Stomach (tissue), 19 donors: ENCODE measurements at places on chromosomes 1 and 21. TPM values are rescaled to one million over a fixed set of nuclear protein-coding genes. Genes with fewer than 3 reads are reported as not detected.

Gene HMCN1
- 1.2 TPM for total RNA-seq

Gene LCE3D
- total RNA-seq, result not detected

Gene NTMT2
- total RNA-seq, result not detected

Gene MECR
- 10.4 TPM for total RNA-seq

Gene ST6GALNAC5
- 22.0 TPM for total RNA-seq

Gene RGS1
- total RNA-seq, result 2.6 TPM

Gene VANGL2
- 7.4 TPM for total RNA-seq

DNA sequence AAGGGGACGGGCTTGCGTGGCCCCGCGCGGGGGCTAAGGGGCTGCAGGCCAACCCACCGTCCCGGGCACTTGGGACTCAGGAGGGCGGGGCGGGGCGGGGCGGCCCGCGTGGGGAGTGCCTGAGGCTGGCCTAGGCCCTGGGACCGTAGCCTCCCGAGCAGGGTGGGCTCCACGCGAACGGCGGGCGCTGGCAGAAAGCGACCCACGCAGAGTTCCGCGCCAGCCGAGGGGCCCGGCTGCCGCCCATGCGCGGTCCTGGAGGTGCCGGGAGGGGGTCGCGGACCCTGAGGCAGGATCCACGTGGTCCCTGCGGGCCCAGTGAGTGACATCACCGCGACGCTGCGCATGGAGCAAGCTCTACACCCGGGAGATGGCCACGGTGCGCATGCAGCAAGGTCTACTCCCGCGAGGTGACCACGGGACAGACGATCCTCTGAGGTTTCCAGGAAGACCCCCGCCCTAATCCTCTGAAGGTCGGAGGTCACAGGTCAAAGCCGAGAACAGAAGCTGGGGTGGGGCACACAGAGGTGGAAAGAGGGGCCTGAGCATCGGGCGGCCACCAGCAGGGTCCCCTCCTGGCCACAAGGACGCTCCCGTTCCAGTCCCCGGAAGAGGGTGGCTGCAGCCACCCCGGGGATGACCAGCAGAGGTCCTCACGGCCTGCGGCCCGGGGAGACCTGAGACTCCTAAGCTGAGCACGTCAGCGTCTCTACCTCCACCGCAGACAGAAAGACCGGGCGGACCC is 13.5 kb upstream of the SLC19A1 start:
- DNase-seq, result peak; percentile 96

DNA sequence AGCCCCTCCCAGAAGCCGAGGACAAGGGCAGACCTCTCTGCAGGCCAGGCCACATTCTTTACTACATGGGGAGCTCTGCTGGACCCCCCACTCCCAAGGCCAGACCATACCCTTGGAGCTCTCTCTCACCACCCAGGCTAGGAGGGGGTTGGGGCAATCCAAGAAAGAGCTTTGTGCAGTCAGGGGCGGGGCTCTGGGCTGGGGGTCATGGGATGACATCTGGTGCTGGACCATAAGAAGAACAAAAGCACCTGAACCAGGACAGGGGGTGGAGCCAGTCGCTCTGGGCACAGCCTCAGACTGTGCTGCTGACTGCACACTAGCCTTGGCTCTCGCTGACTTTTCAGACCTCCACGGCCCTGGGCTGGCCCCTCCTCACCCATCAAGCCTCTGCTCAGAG is 23.1 kb upstream of the AJAP1 start:
- DNase-seq, result no peak

DNA sequence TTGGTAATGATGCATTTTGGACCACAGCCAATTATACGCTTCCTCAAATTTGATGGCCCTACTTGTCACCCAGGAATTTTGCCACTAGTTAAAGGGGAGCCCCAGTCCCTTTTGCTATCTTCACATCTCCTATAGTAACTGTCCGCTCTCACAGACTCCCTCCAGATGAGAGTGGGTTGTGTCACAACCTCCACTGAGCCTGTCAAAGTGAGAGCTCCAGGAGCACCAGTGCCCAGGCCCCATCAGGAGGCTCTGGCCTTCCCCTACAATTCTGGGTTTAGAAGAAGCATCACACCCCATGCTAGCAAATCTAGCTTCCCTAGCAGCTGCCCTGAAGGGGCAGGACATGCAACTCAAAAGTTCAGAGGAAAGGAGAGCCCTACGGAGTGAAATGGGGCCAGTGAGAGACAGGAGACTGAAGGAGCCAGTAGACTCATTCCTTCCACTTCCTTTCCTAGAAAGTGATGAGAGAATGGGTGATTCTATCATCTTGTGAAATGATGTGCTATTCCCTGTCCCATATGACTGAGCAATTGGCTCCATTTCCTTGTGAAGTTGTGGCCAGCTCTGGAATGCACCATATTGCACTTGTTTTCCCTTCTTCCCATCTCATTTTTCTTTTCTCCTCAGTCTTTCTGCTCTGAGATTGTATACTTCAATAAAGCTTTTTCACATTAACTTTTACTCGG is 541.3 kb downstream of the DPYD start:
- DNase-seq, result no peak

DNA sequence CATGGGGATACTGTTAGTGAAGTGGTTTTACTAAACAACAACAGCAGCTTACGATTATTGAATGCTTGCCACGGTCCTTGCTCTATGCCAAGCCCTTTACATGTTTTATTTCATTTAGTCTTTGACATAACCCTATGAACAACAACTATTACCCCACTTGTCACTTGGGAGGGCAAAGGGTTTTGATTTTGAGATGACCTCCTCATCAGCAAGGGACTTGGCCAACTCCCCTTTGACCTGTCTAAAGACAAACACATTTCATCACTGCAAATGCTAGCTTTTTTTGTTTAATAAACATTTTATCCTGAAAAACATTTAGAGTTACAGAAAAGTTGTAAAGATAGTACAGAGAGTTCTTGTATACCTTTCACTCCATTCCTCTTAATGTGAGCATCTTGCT is 152.5 kb upstream of the WNT4 start:
- no peak for DNase-seq

GRCh38 chr1:29385966-29386365 is 149.6 kb downstream of the PTPRU start:
- peak; percentile 38 for DNase-seq

GRCh38 chr1:244319283-244320132 is 132.2 kb downstream of the ADSS2 start:
- no peak for DNase-seq

DNA sequence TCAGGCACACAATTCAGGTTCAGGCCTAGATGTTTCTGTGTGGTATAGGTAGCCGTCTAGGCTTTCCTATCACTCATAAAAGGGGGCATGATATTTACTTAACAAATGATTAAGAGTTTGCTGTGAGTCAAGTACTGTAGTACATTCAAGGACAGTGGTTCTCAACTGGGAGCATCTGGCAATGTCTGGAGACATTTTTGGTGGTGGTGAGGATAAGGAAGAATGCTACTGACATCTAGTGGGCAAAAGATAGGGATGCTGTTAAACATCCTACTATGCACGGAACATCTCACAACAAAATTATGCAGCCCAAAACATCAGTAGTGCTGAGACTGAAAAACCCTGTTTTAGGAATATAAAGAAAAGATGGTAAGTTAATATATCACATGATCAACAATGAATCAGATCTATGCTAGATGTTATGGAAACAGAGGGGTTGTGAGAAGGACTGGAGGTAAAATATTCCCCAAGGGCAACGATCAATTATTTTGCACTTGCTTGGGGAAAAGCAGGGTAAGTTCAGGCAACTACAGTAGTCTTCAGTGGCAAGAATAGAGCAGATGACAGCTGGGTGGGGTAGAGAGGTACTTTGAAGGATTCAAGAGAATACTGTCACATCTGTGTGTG is 4.9 kb downstream of the DNTTIP2 start:
- DNase-seq, result peak; percentile 50

DNA sequence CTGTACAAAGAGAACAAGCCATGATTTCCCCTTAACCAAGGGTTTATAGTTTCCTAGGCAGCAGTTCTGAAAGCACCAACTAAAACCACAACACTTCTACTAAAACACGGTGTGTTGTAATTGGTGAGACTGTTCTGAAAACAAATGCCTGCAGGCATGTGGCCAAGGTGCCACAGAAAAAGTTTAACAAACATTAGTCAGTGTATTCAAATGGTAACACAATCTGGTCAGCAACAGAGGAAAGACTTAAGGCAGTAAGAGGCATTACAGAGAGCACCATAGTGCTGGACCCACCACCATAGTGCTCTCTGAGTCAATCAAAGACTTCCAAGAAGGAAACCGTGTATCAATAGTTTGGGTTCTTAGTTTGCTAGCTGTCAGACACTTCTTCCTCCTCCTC is 16.7 kb downstream of the SNIP1 start:
- peak; percentile 43 for DNase-seq

GRCh38 chr1:154730259-154730658 is 122.3 kb upstream of the ADAR start:
- DNase-seq, result peak; percentile 87

DNA sequence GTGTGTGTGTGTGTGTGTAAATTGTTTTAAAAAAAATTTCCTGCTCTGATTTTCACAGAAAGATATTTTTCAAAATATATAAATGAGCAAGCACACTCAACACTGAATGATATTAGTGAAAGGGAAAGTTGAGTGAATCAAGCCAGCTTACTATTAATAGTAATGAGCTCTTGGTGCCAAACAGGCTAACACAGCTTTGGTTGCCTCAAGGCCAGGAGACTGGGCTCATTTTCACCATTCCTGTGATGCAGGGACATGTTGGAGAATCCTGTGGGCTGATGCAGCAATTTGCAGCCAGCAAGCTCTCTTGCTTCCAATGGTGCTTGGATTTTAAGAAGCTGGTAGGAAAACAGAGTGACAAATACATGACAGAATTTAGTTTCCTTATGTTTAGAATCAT is 30.2 kb downstream of the PLA2G4A start:
- DNase-seq, result no peak

- DNase-seq, result peak; percentile 35
These were observed 84.1 kb downstream of the GPR88 start for GRCh38 chr1:100622037-100622436.

DNA sequence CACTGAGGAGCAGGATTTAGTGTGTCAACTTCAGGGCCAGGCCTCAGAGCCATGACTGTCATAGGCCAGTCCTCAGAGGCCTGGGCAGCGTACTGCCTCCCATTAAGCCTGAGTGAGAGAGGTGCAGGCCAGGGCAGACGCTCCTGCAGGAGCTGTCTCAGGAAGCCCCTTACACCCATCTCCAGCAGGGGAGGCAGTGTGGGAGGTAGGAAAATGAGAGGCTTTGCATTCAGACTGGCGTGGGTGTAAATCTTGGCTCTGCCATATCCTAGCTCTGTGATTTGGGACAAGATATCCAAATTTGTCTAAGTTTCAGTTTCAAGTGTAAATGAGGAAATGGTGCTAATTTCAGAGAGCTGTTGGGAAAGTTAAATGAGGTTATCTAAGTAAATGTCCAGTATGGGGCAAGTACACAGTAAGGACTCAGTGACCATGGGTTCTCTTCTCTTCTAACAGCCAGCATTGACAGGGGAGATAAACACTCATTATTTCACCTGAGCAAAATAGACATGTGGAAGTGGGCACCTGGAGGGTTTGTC is 184.1 kb downstream of the ZSCAN20 start:
- no peak for DNase-seq

GRCh38 chr1:16965486-16966067 is 14.8 kb downstream of the MFAP2 start:
- DNase-seq, result no peak

- peak; percentile 92 for DNase-seq
These were observed 157.7 kb downstream of the TOMM20 start for GRCh38 chr1:234970731-234971476.

DNA sequence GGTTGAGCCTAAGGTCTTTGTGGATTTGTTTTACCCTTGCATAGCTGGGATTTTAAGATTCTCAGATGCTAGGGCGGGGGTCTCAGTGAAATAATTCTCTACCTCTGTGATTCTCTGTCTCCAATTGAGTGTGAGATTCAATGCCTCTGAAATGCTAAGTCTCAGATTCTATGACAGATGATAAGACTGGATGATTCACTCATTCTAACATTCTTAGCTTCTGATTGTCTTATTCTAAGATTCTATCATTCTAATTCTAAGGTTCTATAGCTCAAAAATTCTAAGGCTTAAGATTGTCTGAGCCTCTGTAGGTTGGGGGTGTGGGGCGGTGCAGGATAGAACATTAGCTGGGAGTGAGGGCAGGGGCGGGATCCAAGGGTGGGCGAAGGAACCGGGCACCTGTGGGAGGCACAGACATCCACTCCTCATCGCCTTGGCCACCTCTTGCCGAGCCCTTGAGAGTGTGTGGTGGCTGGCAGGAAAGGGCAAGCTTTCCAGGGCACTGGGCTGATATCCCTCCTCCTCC is 29.5 kb downstream of the ADGRB2 start:
- DNase-seq, result no peak

DNA sequence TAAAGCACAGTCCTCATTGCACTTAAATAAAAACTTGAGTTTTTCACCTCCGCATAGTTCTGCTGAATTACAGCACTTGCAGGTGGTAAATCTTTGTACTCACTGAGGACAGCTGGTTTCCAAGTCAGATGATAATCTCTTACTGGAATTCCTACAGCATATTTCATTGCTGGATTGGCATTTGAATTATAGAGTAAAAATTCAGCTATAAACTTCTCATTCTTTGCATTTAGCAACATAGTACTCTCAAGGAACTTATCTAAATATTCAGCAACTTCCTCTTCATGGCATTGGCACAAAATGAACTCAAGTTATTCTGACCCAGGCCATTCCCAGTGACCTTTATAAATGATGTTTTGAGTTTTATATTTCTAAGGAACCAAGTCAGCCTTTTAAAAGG is 23.4 kb downstream of the GORAB start:
- no peak for DNase-seq

DNA sequence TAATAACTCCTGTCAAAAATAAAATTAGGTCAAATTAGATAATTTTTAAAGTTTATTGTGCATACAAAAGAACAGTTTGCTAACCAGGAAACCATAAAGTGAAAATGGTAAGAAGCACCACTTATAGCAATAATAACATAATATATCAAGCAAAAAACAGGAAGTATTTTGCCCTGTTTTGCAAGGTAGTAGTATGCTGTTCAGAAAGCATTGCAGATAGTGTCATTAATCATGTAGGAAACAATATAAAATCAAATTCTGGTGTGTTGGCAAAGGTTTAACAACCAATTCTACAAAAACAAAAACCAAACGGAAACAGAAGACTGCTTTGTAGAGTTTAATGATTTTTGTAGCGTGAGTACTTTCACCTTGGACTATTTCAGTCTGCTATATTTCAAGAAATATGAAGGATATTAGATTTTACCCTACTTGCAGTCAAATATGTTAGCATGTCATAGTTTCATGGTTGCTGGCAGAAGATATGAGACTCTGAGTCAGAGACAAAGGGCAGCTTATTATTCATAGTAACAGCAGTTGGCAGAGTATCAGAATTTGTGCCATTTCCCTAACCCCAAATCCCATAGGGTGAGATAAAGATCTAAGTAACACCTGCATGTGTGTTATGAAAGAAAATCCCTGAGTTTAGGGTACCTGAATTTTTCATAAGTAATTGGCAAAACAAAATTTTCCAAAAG is 729.0 kb upstream of the BRINP3 start:
- DNase-seq, result no peak

DNA sequence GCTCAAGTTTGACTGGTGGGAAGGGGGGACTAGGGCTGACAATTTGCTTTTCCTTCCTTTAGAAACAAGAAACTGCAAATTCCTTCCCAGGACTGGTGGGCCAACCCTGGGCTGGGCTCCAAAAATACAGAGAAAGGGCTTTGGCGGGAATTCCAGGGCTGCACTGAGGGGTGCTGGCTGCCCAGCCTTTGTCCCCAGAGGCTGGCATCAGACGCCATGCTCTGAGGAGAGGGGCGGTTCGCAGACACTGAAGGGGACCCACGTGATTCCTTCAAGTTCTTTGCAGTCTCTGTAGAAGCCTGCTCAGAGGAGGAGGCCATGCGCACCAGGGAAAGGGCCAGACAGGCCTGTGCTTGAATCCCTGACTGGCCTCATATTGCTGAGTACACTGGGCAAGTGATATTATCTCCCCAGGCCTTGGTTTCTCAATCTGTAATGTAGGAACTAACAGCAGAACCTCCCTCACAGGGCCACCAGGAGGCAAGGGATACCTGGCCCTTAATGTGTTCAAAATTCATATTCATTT is 119.5 kb downstream of the EPHB2 start:
- DNase-seq, result peak; percentile 59
